ENCODE measurements at places on chromosomes 1 and 21.
A peak's percentile ranks its signal among the peaks of the same experiment; 100 is the strongest.

GRCh38 chr1:22364764-22365163 is 86.9 kb upstream of the ZBTB40 start:
- DNase-seq: no peak

DNA sequence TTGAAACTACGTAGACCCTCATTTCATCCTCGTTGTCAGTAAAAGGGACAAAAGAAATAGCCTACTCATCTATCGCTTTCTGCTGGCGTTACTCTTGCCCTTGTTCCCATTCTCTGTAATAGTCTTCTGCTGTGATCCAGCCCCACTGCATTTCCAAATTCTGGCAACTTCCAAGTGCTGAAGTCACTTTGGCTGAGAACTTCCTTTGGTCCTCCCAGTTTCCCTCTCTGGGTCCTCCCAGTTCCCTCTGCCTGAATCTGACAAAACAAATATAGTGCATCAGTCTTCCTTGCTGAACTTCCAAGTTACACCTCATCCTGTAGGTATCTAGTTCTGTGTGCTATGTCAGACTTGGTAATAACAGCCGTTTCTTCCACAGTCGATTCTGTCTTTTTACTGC is 47.0 kb upstream of the PLA2G4A start:
- DNase-seq: peak; percentile 10

DNA sequence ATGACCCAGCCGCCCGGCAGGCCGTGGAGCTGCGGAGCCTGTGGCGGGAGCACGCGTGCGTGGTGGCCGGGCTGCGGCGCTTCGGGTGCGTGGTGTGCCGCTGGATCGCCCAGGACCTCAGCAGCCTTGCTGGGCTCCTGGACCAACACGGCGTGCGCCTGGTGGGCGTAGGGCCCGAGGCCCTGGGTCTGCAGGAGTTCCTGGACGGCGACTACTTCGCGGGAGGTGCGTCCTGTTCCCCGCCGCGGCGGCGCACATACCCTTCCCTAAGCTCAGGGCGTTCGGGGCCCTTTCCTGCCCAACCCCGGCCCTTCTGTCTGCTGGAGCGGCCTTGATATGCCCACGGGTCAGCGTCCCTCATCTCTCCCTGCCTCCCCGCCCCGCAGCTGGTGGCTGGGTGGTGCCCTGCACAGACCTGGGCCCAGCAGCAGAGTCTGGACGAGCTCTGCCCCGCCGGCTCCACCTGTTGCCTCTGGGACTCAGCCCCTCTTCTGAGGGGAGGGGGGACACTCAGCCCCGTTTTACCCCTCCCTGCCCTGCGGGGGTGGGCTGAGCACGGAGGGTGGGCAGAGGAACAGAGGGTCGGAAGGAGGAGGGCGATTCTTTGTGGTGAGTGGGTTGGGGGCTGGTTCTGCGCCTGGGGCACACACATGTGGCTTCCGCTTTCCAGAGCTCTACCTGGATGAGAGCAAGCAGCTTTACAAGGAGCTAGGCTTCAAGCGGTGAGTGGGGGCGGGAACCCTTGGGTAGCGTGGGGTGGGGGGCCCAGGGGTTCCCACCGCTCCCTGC is 688 bp downstream of the PRXL2B start:
- DNase-seq: peak; percentile 15

DNA sequence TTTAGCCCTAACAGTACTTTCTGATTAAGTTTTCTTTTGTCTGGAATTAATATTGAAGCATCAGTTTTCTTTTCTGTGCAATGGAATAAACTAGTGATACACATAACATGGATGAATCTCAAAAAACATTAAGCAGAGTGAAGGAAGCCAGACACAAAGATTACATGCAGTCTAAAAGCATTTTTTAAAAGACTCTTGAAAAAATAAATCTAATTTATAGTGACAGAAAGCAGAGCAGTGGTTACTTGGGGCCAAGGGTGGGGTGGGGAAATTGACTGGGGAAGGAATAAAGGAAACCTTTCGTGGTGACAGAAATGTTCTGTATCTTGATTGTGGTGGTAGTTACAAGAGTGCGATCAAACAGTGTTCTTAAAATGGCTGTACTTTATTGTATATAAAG is 20.2 kb upstream of the ST6GALNAC3 start:
- no peak for DNase-seq

DNA sequence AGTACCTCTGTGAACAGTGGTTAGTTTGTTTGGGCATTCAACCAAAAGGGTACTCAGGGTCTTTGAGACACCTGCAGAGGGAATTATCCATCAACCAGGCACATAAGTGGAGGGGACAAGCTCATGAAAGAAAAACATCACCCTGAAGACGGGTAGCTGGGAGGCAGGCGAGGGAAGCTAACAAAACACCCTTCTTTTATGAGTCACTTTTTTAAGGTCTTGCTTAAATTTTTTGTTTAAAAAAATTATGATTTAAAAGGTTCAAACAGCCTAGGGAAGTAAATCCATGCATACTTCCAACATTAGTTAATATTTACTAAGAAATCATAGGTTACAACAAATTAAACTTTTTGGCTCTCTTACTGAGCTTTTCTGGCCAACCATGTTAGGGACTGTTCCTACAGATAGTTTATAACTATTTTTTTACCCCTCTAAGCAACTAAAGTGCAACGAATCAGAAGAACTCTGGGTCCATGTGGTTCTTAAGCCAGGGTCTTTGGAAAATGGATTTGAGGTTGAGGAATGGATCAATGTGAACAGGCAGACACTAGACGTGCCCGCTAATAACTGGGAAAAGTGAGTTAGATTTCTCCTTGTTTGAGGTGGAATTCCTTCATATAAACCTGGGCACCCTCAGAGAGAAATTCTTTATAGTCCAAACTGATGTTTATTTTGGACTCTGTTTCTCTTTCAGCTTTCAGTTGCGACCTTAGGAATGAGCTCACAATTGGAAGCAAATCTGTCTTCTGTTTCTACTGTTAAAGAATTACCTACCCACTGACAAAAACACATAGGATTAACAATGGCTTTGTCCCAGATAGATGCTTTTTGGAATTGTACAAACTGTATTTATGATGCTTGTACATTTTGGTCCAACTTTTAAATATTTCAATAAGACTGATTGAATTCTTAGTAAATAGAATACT is 123.0 kb downstream of the LYPLAL1 start:
- peak; percentile 22 for DNase-seq

DNA sequence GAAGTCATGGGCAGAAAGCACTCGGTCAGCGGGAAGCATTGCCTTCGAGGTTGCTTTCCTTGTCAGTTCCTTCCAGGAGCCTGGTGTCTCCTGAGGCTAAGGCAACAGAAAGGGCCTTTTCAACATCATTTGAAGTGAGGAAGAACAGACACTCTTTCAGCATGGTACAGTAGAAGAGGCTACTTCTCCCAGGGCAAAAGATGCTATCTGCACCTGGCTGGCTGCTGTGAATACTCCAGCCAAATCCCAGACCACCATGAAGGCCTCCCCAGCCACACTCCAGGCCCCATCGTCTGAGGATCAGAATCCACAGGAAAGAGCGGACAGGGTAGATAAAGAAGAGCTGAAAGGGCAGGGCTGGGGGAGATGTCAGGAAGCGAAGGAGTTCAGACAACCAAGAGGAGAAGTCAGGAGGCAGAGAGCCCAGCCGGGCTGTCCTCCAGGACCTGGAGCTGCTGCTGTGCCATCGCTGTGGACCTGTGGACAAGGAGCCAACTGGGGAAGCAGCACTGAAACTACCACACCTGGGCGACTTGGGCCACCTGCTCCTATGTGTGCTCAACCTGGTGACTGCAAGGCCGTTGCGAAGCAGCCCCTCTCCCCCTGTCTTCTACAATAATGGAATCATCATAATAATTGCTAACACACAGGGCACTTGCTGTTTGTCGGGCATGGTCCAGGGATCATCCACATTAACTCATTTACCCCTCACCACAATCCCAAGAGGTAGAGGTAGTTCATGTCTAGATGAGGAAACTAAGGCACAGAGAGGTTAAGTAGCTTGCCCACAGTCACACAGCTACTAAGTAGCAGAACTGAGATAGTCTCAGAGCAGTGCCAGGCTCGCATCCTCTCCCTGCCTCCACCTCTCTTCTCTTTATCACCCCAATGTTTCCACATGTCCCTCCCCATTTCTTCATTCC is 88.0 kb upstream of the ZBTB40 start:
- DNase-seq: no peak

Measured in fibroblast of skin of right biceps (primary cell).